ENCODE measurements at places on chromosomes 3 and 15.

DNA sequence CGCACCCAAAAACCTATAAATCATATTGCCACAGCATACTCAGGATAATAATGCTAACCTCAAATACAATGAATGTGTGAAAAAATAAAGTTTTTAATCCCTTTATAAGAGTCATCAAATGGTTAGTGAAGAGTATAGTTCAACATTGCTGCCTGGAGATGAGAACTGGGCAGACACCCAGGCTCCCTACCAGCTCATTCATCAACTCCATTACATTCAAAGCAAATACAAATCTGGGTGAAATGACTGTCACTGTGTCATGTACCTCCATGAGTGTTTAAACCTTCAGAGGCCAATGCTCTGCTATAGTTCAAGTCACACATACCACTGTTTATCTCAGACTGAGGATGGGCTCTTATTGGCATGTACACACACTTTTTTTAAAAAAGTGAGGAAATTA is 167.2 kb upstream of the KCNMB2 start:
- DNase-seq: no peak

DNA sequence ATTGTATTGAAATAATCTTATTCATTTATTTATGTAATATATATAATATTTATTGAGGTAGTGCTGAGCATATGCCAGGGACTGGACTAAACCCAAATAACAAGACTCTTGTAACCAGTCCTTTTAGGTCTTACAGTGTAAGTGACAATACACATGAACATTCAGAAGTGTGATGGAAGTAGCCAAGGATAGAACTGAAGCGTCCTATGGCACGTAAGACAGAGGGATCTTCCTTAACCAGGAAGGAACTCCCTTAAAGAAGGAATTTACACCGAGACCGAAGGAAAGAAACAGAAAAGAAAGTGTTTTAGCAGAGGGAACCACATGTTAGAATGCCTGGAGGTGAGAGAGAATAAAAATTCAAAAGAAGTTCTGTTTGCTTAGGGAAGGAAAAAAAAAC is 23.6 kb upstream of the CLDN1 start:
- no peak for DNase-seq

- DNase-seq: peak; percentile 9
Observed at GRCh38 chr3:183455089-183455488, 26.7 kb upstream of the MCF2L2 start.

DNA sequence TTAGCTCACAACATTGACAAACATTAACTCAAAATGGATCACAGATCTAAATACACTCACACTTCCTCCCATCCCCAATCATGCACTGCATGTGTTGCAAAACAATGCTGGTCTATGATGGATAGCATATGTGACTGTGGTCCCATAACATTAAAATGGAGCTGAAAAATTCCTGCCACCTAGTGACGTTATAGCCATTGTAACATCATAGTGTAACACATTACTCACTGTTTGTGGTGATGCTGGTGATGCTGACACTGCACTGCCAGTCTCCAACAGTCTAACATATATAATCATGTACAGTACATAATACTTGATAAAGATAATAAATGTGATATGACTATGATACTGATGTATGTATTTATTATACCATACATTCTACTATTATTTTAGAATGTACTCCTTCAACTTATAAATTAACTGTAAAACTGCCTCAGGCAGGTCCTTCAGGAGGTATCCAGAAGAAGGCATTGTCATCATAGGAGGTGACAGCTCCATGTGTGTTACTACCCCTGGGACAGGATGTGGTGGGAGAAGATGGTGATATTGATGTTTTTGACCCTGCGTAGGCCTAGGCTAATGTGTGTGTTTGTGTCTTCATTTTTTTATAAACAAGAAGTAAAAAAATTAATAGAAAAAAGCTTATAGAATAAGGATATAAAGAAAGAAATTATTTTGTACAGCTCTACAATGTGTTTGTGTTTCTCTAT is 41.3 kb downstream of the TXNRD3 start:
- DNase-seq: no peak

DNA sequence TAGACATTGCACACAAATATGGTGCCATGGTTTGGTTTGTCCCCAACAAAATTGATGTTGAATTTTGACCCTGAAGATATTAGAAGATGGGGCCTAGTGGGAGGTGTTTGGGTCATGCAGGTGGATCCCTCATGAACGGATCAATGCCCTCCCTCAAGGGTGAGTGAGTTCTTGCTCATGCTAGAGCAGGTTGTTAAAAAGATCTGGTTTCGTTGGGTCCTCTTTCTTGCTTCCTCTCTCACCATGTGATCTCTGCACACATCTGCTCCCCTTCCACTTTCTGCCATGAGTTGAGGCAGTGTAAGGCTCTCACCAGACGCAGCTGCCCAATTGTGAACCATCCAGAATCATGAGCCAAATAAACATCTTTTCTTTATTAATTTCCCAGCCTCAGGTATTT is 87.8 kb upstream of the MDFIC2 start:
- no peak for DNase-seq

GRCh38 chr3:23915537-23916108 is 1.2 kb downstream of the NKIRAS1 start:
- DNase-seq: peak; percentile 5

Measured in C1 segment of cervical spinal cord (tissue), 14 donors.